ENCODE measurements at places on chromosomes 13 and 19. TPM values are rescaled to one million over a fixed set of nuclear protein-coding genes. Genes with fewer than 3 reads are reported as not detected.

LRRC25 gene
- total RNA-seq, result not detected

C19orf33 gene
- 0.87 TPM for total RNA-seq

PGLYRP1 gene
- not detected for total RNA-seq

UBE2L5 gene
- not detected for total RNA-seq

GPR183 gene
- 95.1 TPM for total RNA-seq

KCNN4 gene
- total RNA-seq, result 385 TPM

- peak; percentile 81 for ATAC-seq
Observed at GRCh38 chr19:14091081-14091812, 696 bp upstream of the SAMD1 start.

- ATAC-seq, result no peak
Observed at GRCh38 chr13:39835253-39835652, 179.8 kb downstream of the COG6 start.

- ATAC-seq, result no peak
Observed at GRCh38 chr13:44176173-44176572, 197.5 kb upstream of the SERP2 start.

- ATAC-seq, result no peak
Observed at GRCh38 chr13:75618308-75618707, 17.8 kb upstream of the LMO7 start.

GRCh38 chr19:23521471-23521870 is 126.2 kb upstream of the ZNF91 start:
- ATAC-seq, result no peak
